ENCODE measurements at places on chromosomes 2 and 18.

DNA sequence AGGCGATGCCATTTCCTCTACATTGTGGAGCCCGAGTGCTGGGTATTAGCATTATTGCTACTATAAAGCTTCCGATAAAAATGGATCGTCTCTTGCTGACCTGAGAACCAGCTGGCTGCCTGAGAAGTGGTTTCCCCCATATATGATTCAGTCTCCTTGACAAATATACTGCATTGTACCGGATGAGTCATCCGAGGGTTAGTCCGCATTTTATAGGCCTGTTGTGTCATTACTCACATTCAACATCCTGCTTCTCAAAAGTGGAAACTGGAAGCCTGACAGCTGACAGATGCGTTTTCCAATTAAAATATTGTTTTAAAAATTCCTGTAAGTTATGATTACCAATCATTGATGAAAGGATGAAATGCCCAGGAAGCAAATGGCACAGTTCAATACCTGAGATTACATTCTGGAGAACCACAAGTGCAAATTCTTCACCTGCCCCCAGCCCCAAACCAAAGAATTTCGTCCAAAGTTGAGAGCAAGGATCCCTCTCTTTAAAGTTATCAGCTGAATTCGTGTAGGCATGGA lies 65.7 kb downstream of the SPRED2 start:
- peak; percentile 98 for DNase-seq

DNA sequence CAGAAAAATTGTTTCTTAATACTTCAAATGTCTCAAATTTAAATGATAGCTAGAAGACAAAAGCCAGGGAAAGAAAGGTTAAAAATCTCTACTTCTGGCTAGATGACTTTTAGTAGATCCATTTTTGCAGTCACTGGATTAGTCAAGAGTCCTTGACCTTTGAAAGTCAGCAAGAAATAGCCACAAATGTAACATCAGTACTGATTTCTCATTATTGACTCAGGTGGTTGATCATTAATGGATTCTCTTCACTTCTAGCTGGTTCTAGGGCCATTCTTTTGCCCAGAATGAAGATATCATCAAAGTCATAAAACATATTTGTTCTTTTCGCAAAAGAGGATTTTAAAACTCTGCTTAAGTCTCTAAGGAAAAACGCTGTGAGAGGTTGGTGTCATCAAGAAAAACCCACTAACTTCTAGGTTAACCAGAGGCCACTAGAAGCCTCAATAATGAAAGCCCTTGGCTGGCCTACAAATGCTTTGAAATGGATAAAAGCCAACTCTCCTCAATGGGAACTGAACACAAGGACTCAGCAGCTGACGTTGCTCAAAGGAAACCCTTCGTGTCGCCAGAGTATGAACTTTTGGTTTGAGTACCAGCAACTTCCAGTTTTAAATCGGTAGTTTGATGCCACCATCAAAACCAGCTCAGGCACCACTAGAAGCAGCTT lies 66.3 kb downstream of the IRS1 start:
- no peak for DNase-seq

DNA sequence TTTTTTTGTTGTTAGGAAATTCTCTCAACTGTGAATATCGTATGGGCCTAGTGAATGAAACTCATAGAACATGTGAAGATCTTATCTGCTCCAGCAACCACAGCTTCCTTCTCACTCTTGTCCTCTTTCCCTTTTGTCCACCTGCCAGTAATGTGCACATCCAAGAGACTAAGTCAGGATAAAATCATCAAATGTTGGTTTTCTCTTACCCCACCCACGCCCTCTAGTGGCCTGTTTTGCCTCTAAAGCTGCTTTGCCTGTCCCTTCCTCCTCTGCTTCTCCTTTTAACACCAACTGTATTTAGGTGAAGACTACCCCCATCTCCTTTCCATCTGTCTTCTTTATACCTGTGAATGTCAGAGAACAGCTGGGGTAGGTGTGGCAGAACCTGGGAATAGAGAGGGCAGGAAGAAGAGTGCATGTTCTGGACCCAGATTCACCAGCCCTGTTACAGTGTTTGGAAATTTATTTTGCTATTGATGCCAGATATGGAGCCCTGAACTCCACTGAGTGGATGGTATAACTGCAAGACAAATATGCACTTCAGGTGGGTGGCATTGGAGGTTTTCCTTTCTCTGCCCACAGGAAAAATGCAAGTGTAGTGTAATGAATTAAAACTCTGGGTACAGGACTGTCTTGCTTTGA lies 8.4 kb upstream of the MGAT5 start:
- peak; percentile 72 for DNase-seq

DNA sequence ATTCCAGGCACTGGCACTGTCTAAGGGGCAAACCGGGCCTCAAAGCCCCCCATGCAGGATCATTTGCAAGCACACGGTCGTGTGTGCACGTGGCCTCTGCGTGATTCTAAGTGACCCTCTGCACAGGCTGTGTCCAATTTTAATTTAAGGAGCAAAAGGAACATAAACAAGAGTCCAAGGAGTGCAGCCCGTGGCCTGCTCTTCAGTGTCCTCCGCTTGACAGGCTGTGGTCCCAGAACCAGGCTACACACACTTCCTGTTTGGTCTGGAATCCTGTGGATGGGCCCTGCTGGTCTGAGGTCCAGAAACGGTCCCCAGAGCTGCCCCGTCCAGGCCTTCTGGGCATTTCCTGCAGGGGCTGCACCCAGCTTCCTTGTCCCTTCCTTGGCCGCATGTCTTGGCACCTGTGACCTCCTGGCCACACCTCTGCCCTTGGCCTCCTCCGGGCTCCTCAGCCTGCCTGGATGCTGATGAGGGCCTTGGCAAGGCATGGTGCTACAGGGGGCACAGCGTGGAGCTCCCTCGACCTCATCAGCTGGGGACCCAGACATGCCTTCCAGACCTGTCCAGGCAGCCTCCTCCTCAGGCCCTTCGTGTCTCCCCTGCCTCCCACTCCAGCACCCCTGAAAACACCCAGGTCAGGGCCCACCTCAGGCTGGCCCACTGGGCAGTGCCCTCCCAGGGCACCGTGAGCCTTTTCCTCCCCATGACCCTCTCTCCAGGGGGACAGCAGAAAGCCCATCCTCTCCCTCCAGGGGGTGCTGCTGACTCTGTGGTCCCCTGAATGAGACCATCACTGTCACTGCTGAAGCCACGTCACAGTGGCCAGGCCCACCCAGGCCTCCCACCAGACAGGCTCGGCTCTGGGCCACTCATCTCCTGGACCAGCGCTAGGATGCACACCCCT lies 136.4 kb upstream of the GPC1 start:
- DNase-seq, result no peak

DNA sequence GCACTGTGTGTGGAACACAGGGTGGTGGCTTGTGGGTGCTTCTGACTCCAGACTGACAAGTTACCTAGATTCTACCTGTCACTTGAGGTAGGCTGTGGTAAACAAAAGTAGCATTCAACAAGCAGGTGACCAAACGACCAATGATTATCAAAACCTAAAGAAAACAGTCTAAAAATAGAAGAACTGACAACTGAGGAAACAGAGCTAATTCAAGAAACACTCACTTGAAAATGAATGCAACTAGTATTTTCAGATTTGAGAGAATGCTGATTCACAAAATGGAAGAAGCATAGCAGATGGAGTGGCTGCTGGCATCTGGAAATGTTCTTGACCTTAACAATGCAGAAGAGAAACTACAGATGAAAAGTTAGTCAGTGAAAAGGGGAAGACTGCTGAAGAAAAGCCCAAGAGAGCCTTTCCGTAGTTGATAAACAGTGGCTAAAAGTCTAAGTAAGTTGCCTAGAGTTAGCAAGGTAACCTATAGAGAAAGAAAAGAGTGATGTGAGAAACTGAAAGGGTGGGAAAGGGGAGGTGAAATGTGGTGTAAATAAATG lies 170.4 kb downstream of the NCK2 start:
- DNase-seq, result no peak

GRCh38 chr2:221360312-221360711 lies 211.8 kb downstream of the EPHA4 start:
- DNase-seq, result no peak

- no peak for DNase-seq
These were observed 107.4 kb downstream of the CLIP4 start for GRCh38 chr2:29222381-29223179.
